Pancreas (tissue), 10 donors: ENCODE measurements at places on chromosomes 7 and 10.

GRCh38 chr7:27756298-27756697, 16.3 kb downstream of the TAX1BP1 start:
- DNase-seq = no peak

- DNase-seq = no peak
Measured at GRCh38 chr7:33854178-33854577, 51.2 kb upstream of the BMPER start.

DNA sequence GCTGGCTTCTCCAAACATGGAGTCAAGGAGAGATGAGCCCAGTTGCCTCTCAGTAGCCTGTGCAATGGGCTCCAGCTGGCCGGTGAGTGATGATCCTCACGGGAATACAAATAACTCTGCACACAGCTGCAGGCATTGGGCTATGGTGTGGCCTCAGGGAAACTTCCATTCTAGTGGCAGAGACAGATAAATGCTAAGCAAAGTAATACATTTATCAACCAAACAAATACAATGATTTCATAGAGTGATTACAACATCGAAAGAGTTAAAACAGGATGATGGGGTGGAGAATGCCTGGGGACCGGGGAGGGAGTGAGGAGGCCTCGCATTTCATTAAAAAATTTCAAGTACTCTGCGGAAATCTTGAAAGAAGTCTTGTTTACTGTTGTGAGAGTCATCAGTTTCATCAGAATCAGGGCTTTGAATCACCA, 15.0 kb upstream of the AKR1B1 start:
- DNase-seq = no peak

DNA sequence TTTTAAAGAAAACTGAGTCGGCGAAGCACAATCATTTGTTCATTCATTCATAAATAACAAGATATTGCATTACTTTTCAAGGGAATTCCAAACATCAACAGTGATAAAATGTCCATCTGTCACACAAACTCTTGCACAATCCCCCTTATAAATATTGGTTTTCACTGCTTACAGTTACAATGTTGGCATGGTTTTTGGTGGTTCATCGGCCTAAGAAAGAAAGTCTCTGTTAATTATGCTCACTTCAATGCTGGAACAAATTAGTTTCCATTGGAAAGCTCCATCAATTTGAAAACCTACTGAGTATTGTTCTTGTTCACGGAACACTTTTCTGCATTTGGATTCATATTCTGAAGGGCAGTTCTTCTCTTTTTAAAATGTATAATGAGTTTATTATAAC, 188.5 kb downstream of the JAZF1 start:
- DNase-seq = no peak

DNA sequence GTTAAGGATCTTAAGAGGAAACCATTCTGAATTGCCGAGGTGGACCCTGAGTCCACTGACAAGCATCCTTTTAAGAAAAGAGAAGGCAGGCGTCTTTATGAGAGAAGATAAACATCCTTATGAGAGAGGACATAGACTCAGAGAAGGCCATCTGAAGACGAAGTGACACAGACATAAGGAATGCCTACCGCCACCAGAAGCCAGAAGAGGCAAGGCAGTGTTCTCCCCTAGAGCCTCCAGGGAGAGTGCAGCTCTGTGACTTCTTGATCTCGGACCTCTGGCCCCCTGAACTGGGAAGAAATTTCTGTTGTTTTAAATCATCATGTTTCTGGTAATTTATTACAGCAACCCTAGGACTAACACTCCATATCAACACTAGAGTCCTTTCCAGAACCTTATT, 25.2 kb upstream of the ING3 start:
- no peak for DNase-seq

DNA sequence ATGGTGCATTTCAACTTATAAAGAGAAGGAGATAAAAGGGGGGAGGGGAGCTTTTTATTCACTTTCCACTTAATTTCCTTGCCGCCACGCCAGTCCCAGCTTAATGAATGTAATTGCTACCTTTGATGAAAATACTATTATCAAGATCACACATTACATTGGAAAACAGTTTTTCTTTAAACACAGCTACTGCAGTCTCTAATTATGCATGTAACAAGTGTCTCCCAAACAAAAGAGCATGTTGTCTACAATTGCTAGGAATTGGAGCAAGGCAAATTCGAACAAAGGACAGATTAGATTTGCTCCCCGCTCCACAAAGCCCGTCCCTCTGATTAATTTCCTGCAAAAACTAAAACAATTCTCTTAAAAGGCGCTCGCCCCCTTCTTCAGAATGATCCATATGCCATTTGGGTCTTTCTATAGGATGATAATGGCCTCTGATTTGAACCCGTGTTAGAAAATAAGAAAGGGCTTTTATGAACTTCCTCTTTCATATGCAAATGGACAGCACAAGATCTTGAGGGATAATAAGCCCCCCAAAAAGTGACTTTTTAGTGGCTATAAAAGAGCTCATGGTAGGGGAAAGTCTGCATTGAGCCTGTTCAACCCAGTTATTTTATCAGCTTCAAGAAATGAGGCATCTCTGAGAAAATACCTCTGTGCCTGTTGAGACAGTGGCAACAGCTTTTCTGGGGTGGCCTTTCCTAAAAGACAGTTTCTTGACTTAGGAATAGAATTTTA, 60.6 kb downstream of the ACADSB start:
- DNase-seq = no peak

- DNase-seq = no peak
Measured at GRCh38 chr7:55325371-55325792, 39.8 kb upstream of the LANCL2 start.

- DNase-seq = no peak
Measured at GRCh38 chr10:115209133-115209532, 116.0 kb downstream of the ATRNL1 start.

- peak; percentile 51 for DNase-seq
Measured at GRCh38 chr7:371119-371778, 81.3 kb downstream of the FOXL3 start.

GRCh38 chr10:52682766-52683165, 89.8 kb downstream of the MBL2 start:
- no peak for DNase-seq

DNA sequence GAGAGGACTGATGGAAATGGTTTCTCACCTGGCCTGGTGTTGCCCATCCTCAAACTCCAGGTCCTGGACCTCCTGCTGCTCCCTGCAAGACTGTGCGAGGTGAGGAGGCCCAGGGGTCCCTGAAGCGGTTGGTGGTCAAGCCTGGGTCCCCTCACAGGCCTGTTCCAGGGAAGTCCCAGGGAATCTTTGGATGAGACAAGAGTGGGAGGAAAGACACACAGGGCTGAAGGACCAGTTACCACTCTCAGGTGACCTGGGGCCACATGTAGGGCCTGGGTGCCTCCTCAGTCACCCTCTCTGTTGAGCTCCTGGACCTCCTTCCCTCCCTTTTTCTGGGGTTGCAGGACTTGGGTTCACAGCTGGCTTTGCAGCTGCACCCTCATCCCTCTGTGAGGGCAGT, 42.6 kb upstream of the CXCL12 start:
- DNase-seq = no peak

GRCh38 chr10:47413531-47414226, 29.6 kb upstream of the ZNF488 start:
- DNase-seq = no peak

DNA sequence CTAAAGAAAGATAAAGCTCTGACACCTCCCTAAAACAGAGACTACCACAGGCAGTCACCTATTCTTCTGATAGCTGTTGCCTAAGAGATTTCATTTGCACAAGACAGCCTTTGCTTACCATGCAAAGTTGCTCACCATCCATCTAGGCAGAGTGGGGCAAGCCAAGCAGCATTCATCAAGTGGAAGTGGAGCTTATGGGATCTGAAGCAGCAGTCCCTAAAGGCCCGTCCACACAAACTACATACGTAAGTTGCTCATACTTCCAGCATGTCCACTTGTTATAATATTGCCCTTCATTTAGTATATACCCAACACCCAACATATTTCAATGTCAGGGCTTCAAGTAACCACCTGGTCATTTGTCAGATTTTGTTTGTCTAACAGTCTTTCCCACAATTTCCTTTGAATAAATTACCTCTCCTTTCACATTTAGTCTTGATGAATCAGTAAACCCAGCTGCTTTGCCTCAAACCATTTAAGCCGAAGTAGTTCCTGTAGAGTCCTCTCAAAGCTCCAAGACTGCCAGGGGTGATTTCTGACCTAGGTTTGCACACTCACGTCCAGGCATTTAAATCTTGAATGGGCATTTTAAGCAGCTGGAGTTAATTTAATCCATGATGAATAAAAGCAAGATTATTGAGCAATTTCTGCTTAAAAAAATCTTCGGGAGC, 67.9 kb downstream of the ATAD1 start:
- no peak for DNase-seq

- DNase-seq = no peak
Measured at GRCh38 chr7:18538554-18539250, 43.2 kb downstream of the HDAC9 start.

GRCh38 chr7:146655928-146656797, 539.6 kb downstream of the CNTNAP2 start:
- peak; percentile 19 for DNase-seq

GRCh38 chr10:6072215-6072934, 10.2 kb upstream of the IL2RA start:
- no peak for DNase-seq

GRCh38 chr10:96138102-96138501, 8.0 kb downstream of the ZNF518A start:
- no peak for DNase-seq

- no peak for DNase-seq
Measured at GRCh38 chr10:119522747-119523426, 19.6 kb downstream of the RGS10 start.
